Transverse colon (tissue), 4 donors: ENCODE measurements at places on chromosomes 5 and 9. TPM values are rescaled to one million over a fixed set of nuclear protein-coding genes. Genes with fewer than 3 reads are reported as not detected.

DNA sequence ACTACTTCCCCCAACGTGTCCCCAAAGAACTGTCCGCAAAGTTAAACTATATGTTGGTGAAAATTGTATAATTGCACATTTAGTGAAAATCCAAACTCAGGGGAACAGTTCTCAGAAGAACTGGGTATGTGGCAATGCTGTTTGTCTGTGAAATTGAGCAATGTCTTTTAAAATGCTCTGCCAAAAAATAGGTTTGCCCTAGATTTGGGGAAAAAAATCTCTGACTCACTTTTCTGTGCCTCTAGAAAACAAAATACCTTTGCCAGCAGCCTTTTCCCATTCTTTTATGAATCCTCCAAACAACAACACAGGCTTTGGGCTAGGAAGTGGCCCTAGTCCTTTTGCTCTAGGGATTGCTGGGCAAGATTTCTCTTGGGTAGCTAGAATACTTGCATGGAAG, 37.4 kb upstream of the ZNF608 start:
- DNase-seq = no peak

Gene DRD1
- total RNA-seq = 0.16 TPM

Gene RNF38
- total RNA-seq = 23.0 TPM

- DNase-seq = no peak
Measured at GRCh38 chr9:4422495-4422894, 67.8 kb upstream of the SLC1A1 start.

Gene TAF11L5
- not detected for total RNA-seq

Gene PLAC8L1
- not detected for total RNA-seq

- DNase-seq = no peak
Measured at GRCh38 chr9:131019388-131020239, 10.6 kb downstream of the LAMC3 start.

Gene DMRT3
- not detected for total RNA-seq

DNA sequence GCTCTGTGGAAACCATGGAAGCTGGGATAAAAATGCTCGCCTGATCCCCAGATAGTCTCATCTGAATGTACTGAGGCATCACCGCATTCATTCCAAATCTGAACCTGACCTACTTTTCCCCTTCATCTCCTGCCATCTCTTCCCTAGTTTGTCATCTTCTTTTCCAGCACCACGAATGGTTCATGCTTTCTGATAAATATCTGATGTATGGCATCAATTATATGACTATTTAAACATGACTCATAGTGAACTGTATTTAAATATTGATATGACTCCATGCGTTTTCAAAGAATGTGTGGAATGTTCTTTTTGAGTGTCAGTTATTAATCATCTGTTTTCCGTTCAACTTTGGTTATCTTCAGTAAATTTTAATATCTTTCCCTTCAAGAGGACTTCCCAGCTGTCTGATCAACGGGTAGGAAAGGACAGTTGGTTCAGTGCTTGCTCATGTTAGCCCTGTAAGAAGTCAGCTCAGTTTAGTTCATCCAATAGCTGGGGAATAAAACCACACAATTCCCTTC, 21.1 kb downstream of the BASP1 start:
- no peak for DNase-seq

Gene ZBED3
- total RNA-seq = 1.9 TPM

DNA sequence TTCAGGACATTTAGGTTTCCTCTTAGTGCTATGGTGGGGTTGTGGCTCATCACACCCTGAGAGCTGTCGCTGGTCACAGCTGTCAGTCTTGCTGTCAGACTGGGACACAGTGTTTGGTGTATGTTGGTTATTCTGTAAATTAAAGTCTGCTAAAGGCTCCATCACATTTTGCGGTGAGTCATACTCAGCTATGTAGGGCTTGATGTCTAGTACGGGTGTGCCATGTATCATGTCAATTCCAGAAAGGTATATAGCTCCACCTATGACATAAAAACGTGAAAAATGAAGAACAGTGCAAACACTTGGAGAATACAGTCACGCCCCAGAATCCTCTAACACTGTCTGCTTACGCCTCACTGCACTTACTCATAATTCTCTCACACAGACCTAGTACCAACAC, 11.9 kb downstream of the TRMO start:
- no peak for DNase-seq

Gene LCN10
- 4.1 TPM for total RNA-seq

Gene FAM193B
- 128 TPM for total RNA-seq

Gene UQCRQ
- total RNA-seq = 117 TPM

DNA sequence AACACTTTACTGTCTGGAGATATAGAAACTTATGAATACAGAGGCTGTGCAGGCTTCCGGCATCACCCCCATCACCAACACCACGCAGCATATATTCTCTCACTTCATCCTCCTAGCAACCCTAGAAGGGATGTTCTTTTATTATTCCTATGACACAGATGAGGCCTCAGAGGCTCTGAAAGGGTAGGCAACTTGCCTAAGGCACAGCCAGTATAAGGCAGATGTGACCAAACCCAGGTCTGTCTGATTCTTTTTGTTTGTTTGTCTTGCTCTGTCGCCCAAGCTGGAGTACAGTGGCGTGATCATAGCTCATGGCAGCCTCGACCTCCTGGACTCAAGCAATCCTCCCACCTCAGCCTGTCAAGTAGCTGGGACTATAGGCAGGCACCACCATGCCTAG, 22.8 kb upstream of the CORO2A start:
- no peak for DNase-seq

Gene DDX4
- not detected for total RNA-seq

Gene GPR151
- total RNA-seq = not detected

DNA sequence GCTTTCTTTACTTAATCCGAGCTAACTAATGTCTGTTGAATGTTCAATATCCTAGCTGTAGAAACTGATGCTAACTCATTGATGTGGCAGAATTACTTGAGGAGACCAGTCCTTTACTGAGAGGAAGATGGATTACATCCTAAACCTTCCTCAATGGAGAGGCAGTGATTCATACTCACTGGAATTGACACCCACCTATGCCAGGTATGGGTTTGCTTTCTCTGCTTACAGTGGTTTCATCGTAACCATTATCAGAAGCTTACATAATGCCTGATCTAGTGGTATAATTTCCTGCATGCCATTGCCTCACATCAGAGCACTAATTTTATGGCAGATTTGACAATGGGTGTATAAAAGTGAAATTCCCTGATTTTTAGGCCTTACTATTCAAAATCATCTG, 384.7 kb downstream of the ANXA1 start:
- DNase-seq = no peak

- no peak for DNase-seq
Measured at GRCh38 chr5:138370537-138370936, 18.1 kb downstream of the KDM3B start.

- no peak for DNase-seq
Measured at GRCh38 chr5:36047384-36048160, 19.1 kb downstream of the UGT3A2 start.

Gene NXNL2
- total RNA-seq = not detected

- peak; percentile 26 for DNase-seq
Measured at GRCh38 chr9:122158202-122158601, 1.4 kb downstream of the NDUFA8 start.

DNA sequence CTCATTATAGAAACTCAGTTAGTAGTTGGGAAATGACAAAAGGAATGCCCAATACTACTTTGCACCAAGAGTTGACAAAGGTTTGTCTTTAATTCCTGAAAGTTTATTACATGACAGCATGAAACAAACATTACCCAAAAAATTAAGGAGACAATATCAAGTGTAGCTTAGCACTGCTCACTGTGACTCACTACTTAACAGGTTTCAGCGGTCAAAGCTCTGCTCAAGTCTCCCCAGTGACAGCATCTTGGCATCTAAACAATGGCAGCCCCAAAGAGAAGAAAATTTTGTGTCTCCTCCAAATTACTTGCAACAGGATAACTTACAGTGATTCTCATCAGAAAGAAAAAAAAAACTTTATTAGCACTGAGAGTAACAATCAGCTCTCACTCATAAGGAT, 1030.2 kb downstream of the EFNA5 start:
- DNase-seq = no peak

Gene HAVCR2
- total RNA-seq = 6.7 TPM

DNA sequence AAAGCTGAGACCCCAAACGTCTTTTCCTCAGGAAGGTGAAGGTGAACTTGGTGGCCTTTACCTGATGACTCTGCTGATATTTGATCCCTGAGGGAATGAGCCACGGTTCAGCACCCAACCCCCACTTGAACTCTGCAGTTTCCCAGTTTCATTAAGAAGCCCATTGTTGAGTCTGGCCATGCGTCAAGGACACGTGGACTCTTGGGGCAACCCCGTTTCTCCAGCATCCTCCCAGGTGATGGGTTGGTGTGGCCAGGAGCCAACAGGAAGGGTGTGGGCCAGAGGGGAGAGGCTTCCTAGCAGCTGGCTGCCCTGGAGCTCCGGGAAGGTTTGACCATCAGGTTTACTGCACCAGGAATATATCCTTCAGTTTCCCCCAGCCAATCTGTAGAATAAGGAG, 59.5 kb upstream of the GNE start:
- DNase-seq = peak; percentile 91
